ENCODE measurements at places on chromosomes 5 and 9. TPM values are rescaled to one million over a fixed set of nuclear protein-coding genes. Genes with fewer than 3 reads are reported as not detected.

Gene TTC16
- 1.2 TPM for total RNA-seq

Gene TAF11L10
- not detected for total RNA-seq

Gene CTXN3
- total RNA-seq, result not detected

Gene ROPN1L
- 1.1 TPM for total RNA-seq

Gene PCDHGA7
- not detected for total RNA-seq

Gene STPG3
- total RNA-seq, result not detected

Gene WDR31
- total RNA-seq, result 1.1 TPM

Gene HRCT1
- total RNA-seq, result not detected

Gene SCGB3A2
- total RNA-seq, result not detected

Gene SPATA9
- not detected for total RNA-seq

Gene IL7R
- total RNA-seq, result 10.4 TPM

Gene CDKN2A
- total RNA-seq, result 34.1 TPM

Gene OGN
- not detected for total RNA-seq

Gene TMC1
- not detected for total RNA-seq

Gene NPR3
- not detected for total RNA-seq

Gene GRAMD2B
- total RNA-seq, result 7.2 TPM

Gene CA9
- 0.21 TPM for total RNA-seq

Gene SLC36A2
- total RNA-seq, result not detected

Gene NEUROG1
- not detected for total RNA-seq

Gene RBM22
- total RNA-seq, result 78.7 TPM

Gene CKMT2
- total RNA-seq, result not detected

Gene TMEM215
- total RNA-seq, result not detected
